GM03348 (cell line): ENCODE measurements at places on chromosomes 7 and 10.
A peak's percentile ranks its signal among the peaks of the same experiment; 100 is the strongest.

DNA sequence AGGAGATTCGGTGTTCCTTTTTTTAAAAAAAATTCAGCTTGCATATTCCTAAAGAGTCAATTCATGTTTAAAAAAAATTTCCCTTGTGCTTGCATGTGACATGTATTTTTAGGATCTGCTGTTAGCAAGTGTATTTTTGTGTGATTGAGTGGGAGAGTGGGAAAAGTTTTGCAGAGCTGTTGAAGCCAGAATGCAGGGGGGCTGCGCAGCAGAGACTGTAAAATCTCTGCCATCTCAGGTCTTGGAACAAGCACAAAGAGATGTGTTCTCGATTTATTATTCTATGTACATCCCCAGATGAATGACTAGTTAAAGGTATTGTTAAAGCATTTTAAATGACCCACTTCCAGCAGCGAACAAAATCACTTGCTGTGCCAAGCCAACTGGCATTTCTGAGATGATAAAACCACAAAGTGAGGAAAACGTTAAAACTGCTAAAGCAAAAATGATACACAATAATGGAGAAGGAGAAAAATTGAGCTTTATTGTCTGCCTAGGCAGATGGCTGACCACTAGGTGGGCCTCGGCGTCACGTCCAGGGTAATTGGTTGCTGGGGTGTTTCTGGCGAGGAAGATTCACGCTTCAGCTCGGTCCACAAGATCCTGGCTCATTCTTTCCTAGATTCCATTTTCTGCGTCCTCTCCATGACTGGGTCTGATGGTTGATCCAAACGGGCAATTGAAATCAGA, 67.0 kb upstream of the ATRNL1 start:
- DNase-seq, result no peak

DNA sequence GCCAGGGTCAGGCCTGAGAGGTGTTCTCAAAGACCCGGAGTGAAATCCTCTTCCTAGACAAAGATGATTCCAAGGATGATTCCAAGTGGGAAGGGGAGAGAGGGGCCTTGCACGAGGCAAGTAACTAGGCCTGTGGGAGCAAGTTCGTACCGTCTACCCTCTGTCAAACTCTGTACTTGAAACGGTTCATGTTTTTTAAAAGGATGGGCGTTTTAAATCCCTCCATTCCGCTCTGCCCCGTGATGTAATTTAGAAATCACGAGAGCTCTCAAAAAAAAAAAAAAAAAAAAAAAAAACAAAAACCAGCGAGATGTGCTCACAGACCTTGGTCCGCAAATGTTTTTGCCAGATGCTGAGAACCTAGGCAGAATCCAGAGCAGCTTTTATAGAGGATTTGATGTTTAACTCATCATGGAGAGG, 114.7 kb upstream of the CARD11 start:
- no peak for DNase-seq

DNA sequence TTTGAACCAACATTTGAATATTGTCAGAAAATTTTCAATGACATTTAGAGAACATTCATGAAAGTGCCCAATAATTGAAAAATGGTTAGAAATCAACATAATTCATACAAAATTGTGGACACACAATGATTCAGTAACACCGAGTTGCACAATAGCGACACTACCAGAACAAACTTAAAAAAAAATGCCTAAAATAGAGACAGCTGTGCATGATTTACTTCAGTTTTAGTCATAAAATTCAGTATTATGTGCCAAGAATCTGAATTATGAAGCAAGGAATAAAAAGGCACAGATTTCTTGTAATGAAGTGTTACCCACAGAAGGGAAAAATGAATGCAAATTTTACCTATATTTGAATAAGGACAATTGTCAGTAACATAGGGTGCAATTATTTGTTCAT, 396.0 kb downstream of the SEMA3D start:
- peak; percentile 40 for DNase-seq

DNA sequence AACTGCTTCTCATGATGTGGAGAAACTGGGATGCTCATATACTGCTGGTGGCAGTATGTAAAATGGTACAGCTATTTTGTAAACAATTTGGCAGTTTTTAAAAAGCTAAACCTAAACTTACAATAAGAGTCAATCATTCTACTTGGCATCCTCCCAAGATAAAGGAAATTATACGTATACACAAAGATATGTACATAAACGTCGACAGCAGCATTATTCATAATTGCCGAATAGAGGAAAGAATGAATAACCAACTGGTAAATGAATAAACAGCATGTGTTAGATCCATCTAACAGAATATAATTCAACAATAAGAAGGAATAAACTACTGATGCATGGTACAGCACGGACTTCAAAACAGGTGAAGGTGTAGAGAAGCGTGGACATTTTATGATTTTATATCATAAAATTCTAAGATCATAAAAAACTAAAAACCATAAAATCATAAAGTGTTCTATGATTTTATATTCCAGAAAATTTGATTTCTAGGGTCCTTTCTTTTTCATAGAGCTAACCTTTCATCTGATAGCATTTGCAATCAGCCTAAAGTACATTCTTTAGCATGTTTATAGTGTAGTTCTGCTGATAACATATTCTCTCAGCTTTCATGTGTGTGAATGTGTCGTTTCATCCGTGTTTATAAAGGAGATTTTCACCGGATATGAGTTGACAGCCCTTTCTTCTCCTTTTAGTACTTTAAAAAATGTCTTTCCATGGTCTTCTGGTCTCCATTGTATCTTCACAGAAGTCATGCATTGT, 261.5 kb downstream of the DIP2C start:
- DNase-seq, result no peak

DNA sequence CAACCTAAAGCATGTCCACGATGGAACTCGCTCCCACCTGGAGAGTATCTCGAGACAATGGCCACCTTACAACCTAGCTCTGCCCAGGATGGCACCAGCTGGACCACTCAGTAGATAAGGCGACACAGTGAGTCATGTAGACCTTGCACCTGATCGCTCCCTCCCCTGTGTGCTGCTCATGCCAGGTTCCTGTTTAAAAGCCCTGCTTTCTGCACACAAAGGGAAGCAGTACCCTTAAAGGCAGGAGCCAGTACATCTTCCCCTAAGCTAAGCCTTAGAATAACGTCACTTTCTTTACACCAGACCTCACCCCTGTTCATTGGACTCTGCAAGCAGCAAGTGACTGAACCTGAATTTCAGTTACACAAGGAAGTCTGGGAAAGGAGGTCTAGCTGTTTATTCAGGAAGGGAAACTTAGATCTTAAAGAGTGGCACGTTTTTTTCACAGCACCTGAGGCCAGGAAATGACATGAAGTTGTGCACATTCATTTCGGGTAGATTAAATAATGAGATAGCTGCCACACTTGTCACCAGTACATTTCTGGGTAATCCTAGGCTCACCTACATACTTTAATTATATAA, 117.9 kb downstream of the MTPAP start:
- DNase-seq, result no peak

DNA sequence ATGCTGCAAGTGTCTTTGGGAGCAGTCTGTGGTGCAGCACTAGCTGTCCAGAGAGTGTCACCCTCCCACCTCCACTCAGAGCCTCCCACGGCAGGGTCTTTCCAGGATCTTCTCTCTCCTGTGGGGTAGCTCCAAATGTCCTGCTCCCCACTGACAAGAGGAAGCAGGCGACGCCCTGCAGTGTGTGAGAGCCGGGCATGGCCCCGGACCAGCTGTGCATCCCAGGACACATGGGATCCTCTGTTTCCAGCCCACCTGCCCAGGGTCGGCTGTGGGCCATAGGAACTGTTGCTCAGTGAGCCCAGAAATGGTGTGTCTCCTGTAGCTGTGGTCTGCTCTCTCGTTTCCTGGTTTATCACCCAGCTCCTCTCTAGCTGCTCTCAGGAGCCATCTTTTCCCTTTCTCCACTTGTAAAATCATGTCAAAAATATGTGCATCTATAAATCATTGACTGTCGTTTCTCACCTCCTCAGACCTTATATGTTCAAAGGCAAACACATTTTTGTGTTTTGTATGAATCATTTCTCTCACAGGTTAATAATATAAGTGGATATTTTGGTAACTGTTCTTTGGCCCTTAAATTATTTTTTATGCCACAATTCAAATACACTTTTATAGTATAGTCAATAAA, 74.9 kb downstream of the VWC2 start:
- DNase-seq, result no peak

DNA sequence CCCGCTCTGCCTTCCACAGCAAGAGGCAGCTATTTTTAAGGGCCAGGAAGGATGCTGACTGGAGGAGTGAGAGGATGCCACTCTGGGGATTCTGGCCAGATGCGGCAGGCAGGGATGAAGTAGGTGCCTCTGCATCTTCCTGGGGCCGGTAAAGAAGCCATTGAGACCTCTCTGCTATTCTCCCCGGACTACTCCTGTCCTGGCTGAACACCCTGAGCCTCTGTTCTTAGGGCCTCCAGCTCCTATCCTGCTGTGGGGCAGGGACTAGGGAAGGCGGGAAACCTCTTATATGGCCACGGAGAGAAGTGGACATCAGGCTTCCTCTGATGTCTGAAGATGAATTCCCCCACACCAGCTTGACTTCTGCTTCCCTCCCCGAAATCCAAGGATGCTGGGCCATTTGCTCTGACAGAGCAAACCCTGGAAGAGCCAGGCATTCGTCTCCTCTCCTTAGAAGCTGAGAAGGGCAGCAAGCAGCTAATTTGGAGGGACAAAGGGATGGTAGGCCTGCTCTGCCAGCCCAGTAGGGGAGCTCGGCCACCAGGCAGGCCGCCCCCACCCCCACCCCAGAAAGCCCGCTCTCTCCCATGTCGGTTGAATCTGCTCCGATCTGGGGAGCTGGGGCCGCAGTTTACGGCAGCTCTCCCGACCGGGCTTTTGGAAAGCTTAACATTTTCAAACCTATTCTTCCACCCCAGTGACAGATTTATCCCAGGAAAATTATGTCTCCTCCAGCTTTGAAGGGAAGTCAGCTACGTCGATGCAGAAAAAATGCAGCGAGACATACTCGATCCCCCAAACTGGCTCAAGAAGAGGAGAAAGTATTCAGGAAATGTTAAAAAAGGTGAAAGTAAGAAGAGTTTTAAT, 2.8 kb downstream of the FGF8 start:
- no peak for DNase-seq

GRCh38 chr10:77479586-77479985, 158.0 kb downstream of the KCNMA1 start:
- no peak for DNase-seq

DNA sequence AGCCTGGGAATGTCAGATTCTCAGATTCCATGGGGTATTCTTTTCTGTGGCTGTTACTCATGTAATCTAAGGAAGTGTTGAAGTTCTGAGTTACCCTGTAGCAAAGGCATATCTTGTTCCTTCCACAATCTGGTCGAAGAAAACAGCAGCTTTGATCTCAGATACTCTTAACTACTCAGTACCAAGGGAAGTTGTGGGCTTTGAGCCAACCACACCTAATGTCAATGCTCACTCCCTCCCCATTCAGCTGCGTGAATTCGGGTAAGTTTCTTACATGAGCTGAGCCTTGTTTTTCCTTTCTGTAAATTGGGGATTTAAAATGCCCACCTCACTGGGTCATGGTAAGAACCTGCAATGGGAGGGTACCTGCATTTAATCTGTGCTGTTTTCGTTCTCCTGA, 52.5 kb downstream of the PTPRN2 start:
- DNase-seq, result no peak

DNA sequence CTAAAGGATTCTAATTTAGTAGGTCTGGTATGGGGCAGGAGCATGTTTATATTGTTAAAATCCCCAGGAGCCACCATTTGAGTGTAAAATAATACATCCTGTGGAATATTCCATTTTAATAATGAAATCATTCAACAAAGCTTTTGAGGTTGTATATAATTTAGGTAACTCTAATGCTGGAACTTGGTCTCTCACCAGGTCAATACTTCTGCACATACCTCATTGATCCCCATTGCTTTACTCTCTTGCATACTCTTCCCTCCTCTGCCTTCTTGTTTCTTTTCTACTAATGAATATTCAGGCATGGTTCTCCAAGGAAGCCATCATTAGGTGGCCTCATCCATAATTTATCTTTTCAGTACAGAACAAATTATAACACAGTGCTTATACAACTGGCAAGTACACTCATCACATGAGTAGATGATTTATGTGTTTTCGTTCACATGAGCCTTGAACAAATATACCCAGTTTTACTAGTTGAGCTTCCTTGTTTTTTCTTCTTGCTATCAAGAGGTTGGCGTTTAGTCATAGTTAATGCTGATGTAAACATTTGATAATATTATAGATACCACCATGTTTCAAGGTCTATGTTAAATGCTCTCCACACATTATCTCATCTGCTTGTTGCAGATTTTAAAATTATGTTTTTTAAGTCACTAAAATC, 7.2 kb downstream of the PALS2 start:
- DNase-seq, result no peak

DNA sequence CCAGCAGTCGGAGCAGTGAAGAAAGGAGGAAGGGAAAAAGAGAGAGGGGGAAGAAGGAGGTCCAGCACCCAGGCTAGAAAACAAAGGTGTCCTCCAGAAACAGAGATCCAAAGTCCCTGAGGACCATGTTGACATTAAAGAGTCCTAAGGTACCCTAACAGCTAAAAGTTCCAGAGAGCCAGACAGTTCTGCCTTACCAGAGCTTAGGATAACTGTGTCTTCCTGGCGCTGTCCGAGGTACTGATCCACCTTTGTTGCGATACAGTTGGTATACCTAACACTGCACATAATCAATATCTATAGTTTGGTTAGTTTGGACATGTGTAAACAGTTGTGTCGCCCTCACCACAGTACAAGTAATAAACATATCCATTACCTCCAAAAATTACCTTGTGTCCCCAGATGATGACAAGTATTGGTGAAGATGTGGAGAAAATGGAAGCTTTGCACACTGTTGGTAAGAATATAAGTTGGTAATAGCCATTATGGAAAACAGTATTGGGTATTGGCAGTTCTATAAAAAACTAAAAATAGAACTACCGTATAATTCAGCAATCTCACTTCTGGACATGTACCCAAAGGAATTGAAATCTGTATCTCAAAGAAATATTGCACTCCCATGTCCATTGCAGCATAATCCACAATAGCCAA, 59.8 kb downstream of the GRID1 start:
- DNase-seq, result peak; percentile 41

DNA sequence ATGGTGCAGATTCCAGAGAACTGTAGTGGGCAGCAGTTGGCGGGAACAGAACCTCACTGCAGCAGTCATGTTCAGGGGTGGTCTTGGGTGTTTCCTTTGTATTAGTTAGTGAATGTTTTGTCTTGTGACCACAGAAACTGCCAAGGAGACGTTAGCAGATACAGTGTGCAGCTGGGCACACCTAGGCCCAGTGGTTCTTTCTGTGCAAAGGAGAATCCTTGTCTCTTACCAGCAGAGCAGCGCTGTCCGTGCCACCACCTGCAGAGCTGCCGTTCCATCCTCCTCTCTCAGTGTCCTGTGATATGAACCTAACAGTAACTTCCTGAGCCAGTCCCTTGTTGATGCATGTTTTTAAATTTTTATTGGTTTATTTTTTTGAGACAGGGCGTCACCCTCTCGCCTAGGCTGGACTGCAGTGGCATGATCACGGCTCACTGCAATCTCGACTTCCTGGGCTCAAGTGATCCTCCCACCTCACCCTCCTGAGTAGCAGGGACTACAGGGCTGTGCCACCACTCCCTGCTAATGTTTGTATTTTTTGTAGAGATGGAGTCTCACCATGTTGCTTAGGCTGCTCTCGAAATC, 60.6 kb downstream of the WDR37 start:
- no peak for DNase-seq

GRCh38 chr10:83647526-83647925, 491.8 kb upstream of the GHITM start:
- no peak for DNase-seq

GRCh38 chr7:82153776-82154175, 289.8 kb downstream of the CACNA2D1 start:
- DNase-seq, result no peak

GRCh38 chr7:140940898-140941297, 16.2 kb upstream of the BRAF start:
- no peak for DNase-seq
